ENCODE measurements at places on chromosomes 4 and X. TPM values are rescaled to one million over a fixed set of nuclear protein-coding genes. Genes with fewer than 3 reads are reported as not detected.

The TAF9B gene
- total RNA-seq: 40.5 TPM

The SLC2A9 gene
- total RNA-seq: 6.4 TPM

The LUZP4 gene
- total RNA-seq: not detected

The WWC2 gene
- total RNA-seq: 48.1 TPM

The AMER1 gene
- total RNA-seq: 9.8 TPM

The SRPK3 gene
- total RNA-seq: 6.9 TPM

The AFF2 gene
- 63.7 TPM for total RNA-seq

The CLIC2 gene
- total RNA-seq: 4.8 TPM

The FHDC1 gene
- total RNA-seq: 9.0 TPM

The PNMA3 gene
- total RNA-seq: 11.4 TPM

The MID2 gene
- 21.8 TPM for total RNA-seq

The TECRL gene
- 1.2 TPM for total RNA-seq

The IL3RA gene
- 4.8 TPM for total RNA-seq

The PGRMC1 gene
- total RNA-seq: 162 TPM

The PAGE1 gene
- total RNA-seq: not detected

The HAND2 gene
- total RNA-seq: 0.33 TPM

The PDGFRA gene
- total RNA-seq: 158 TPM

The FGF2 gene
- 26.3 TPM for total RNA-seq

The C4orf33 gene
- 14.8 TPM for total RNA-seq
